ENCODE measurements at places on chromosomes 3 and 15.

DNA sequence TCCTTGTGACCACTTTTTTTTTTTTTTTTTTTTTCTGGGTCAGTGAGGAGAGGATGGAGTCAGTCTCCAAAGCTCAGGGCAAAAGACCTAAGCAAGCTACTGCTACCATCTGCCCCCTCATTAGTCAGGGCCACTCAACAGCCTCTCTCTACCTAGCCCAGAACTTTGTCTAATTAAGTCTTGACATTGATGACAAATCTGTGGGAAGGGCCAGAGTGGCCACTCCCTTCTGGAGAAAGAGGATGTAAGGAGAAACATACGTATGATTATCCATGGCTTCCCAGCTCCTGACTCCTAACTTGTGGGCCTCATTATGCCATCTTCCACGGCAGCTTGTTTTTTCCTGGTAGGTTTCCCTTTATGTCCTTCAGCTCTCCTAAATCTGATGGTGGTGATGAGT, 37.9 kb downstream of the NR1I2 start:
- DNase-seq: no peak

DNA sequence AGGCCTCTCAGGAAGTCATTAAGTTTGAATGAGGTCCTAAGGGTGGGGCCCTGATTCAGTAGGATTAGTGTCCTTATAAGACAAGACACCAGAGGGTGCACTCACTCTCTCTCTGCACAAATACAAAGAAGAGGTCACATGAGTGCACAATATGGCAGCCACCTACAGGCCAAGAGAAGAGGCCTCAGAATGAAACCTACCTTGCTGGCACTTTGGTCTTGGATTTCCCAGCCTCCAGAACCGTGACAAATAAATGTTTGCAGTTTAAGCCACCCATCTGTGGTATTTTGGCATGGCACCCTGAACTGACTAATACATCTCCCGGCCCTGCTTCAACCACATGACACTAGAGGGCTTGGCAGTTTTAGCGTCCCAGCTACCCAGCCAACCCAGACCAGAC, 73.9 kb upstream of the CHRNB4 start:
- no peak for DNase-seq

DNA sequence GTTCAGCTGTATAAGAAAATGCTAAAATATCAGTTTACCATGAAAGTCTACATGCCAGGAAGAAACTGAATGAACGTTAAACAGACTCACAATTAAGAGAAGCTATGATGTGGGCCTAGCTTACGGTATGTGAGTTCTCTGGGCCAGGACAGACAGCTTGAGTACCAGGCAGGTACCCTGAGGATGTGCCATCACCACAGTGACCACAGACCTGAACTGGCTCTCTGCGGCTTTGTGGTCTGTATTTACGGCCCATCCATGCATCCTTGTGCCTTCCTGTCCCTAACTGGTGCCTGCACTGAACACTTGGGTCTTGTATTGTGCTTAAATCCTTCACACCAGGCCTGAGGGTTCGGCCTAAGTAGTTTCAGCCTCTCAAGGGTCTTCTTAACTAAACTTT, 467.5 kb upstream of the PPP2R3A start:
- no peak for DNase-seq

GRCh38 chr3:25362118-25362517, 65.9 kb upstream of the RARB start:
- DNase-seq: no peak

GRCh38 chr3:170632780-170633179, 46.9 kb upstream of the SLC7A14 start:
- no peak for DNase-seq

DNA sequence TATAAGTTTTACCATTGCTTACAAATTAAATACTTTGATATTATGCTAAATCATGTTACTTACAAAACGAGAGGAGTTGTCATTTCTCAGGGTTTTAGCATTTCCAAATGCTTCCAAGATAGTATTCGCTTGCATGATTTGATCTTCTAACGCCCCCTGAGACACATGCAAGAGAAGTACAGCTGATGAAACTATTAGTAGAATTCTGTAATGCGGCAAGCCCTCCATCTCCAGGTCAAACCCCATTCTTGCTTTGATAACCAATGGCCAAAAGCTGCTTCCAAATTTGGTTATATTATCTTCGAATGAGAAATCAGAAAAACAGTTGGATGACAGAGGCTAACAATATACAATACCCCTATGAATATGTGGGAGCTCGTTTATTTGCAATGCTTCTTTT, 14.7 kb downstream of the MYH15 start:
- no peak for DNase-seq

- no peak for DNase-seq
These were observed 82.6 kb downstream of the PCCB start for GRCh38 chr3:136332776-136333175.

GRCh38 chr15:61545763-61546162, 316.7 kb upstream of the RORA start:
- DNase-seq: no peak

DNA sequence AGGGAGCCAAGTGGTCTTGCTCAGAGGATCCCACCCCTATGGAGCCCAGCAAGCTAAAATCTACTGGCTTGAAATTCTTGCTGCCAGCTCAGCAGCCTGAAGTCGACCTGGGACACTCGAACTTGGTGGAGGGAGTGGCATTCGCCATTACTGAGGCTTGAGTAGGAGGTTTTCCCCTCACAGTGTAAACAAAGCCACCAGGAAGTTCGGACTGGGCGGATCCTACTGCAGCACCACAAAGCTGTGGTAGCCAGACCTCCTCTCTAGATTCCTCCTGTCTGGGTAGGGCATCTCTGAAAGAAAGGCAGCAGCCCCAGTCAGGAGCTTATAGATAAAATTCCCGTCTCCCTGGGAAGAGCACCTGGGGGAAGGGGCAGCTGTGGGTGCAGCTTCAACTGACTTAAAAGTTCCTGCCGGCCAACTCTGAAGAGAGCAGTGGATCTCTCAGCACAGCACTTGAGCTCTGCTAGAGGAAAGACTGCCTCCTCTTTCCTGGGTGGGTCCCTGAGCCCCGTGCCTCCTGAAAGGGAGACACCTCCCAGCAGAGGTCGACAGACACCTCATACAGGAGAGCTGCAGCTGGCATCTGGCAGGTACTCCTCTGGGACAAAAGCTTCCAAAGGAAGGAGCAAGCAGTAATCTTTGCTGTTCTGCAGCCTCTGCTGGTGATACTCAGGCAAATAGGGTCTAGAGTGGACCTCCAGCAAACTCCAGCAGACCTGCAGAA, 576.3 kb upstream of the NECTIN3 start:
- DNase-seq: no peak

GRCh38 chr3:55795296-55795695, 308.2 kb upstream of the WNT5A start:
- DNase-seq: no peak

GRCh38 chr3:193828477-193828876, 235.5 kb downstream of the OPA1 start:
- DNase-seq: no peak

DNA sequence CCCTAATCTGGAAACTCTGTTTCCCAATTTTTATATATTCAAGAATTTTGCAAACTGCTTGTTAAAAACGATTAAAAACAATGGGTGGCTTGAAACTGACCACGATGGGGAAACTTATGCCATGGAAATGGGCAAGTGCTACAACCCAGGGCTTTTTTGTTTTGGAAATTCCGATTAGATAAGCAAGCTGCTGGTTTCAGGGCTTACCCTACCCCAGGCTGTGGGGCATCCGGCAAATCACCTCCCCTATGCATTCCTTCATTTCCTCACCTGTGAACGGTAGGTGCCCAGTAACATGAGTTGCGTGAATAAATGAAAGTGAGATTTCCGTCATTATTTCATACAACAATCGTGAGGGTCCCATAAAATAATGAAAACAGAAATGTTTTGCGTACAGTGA, 34.3 kb downstream of the ST6GAL1 start:
- DNase-seq: no peak

- no peak for DNase-seq
These were observed 365.2 kb upstream of the DPH6 start for GRCh38 chr15:35911052-35911777.

GRCh38 chr15:73287019-73287418, 81.7 kb downstream of the HCN4 start:
- DNase-seq: no peak

DNA sequence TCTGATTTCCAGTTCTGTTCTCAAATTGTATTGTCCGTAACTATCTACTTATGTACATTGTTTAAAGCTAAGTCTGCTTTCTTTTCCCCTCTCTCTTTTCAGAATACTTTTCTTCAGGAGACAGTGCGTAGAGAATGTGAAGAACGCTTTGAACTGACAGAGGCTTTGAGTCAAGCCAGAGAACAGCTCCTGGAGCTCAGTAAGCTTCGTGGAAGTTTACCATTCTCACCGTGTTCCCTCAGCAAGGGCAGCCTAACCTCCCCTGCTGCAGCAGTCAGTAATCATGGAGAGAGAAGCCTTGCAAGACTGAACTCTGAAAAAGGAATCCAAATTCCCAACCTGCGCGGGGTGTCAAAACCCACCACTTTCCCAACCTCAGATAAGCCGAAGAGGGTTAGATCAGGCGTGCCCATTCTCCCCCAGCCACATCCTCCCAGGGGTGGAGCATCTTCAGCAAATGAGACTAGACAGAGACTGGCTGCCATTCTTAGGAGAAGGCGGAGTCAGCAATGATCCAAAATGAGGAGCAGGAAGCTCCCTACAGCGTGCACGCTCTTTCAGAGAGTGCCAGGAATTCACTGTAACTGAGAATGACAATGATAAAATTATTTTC, 114.6 kb downstream of the CCNL1 start:
- DNase-seq: no peak

DNA sequence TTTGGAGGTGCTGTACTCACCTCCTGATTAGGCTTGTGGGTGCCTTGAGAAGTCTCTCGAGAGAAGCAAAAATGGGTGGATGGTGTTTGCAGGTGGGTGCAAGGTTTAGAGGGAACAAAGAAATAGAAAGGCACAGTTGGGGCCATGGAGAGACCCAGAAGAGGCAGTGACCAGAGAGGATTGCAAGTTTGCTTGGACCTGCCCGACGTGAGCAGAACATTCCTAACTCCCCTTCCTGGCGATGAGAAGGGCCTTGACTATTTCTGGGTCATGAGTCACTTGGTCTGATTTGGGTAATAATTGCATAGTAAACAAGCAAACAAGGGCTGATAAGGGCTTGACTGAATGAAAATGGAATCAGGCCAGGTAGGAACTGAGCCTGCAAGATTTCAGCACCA, 7.0 kb upstream of the CTSH start:
- no peak for DNase-seq

DNA sequence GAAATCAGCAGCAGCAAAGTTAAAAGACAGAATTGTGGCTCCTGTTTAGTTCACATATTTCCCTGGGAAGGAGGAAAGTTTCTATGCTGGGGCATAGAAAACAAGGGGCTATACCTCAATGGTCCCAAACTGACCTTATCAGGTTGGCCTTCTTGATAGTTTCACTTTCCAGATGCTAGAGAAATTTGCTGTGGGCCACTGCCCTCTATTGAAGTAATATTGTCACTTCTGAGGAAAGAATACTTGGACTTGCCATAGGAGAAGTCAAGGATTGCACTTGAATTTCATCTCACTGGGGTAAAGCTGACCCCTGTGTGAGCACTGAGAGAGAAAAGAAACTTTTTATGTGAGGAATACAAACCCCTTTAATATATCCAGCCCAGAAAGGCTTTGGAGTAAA, 49.3 kb upstream of the XCR1 start:
- DNase-seq: no peak

DNA sequence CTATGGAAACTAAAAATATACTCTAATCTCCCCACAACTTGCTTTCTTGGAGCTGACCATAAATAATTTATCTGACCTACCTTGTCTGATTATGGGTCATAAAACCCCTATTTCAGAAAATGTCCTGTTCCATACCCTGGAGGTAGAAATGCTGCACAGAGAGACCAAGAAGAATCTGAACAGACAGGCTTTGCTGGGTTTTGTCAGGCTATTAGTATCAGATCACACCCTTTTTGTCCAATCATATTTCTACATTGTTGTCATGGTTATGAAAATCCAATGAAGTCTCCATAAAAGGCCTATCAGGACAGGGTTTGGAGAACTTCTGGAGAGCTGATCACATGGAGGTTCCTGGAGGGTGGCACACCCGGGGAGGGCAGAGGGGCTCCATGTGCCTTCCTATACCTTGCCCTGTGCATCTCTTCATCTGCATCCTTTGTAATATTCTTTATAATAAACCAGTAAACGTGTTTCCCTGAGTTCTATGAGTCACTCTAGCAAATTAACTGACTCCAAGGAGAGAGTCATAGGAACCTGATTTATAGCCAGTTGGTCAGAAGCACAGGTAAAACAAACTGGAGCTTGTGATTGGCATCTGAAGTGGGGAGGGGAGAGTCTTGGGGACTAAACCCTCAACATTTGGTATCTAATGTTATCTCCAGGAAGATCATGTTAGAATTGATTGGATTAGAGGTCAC, 58.1 kb downstream of the NGLY1 start:
- no peak for DNase-seq

GRCh38 chr3:37499061-37499785, 324.8 kb upstream of the LRRFIP2 start:
- DNase-seq: no peak

Data from T-helper 1 cell (primary cell).